ENCODE measurements at places on chromosomes 11 and 22.

DNA sequence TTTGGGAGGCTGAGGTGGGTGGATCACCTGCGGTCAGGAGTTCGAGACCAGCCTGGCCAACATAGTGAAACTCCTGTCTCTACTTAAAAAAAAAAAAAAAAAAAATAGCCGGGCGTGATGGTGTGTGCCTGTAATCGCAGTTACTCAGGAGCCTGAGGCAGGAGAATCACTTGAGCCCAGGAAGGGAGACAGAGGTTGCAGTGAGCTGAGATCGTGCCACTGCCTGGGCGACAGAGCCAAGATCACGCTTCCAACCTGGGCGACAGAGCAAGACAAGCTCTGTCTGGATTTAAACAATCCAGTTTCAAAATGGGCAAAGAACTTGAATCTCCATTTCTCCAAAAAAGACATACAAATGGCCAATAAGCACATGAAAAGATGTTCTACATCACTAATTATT lies 12.5 kb downstream of the LMO2 start:
- DNase-seq, result no peak

DNA sequence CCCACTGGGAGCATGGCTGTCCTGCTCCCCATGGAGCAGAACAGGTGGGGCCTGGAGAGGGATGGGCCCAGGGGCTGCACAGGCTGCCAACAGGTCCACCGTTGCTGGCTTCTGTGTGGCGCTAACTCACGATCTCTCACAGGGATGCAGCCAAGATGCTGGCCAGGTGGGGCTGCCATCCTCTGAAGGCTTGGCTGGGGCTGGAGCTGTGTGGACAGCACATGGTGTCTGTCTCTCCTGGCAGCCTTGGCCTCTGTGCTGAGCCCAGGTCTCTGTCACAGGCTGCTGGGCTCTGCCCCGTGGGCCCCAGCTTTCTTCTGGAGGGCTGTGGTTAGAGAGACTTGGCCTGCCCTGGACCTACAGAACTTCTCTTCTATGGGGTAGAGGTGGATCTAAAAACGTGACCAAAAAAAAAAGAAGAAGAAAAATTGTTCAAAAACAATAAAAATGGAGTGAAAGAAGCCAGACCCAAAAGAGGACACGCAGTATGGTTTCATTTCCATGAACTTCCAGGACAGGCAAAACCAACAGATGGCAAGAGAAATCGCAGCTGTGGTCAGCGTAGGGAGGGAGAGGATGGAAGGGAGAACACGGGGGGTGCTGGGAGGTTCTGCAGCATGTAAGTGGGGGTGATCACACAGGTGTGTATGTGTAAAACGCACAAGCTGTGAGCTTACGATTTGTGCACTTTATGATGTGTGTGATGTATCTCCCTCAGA lies 12.2 kb downstream of the PARVG start:
- DNase-seq, result no peak

- DNase-seq, result no peak
Observed at GRCh38 chr11:82216927-82217570, 516.6 kb downstream of the FAM181B start.

GRCh38 chr22:19886605-19887255 lies 32.1 kb upstream of the GNB1L start:
- peak; percentile 23 for DNase-seq

DNA sequence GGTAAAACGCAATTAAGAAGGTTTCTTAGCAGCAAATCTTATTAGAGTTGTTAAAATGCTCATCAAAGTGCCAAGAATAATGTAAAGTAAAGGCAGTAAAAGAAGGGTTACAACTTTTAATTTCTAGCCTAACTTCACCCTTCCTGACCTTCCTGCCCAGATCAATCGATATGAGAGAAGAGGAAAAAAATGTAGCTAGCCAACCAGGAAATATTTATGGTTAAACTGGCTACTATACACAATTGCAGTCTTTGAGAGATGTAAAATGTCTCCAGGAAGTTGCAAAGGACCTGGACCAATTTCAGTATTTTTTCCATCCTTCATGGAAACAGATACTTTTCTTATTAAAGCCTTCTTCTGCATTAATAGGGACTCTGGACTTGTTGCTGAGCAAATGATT lies 141.8 kb upstream of the CCDC90B start:
- no peak for DNase-seq

DNA sequence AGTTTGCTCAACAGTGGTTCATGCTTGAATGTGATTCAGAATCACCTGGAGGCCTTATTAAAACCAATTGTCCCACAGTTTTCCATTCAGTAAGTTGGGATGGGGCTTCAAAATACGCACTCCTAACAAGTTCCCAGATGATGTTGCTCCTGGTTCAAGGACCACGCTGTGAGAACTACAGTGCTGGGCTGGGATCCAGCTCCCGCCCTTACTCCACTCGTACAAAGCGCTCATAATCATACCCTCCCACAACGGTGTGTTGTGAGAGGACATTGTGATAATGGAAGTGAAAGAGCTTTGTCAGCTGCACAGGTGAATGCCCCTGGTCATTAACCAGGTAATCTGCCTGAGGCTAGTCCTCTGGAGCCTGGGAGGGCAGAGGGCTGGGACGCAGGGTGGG lies 1.3 kb upstream of the CD82 start:
- DNase-seq, result no peak

- DNase-seq, result no peak
Observed at GRCh38 chr22:17647991-17648390, 9.4 kb downstream of the BCL2L13 start.

DNA sequence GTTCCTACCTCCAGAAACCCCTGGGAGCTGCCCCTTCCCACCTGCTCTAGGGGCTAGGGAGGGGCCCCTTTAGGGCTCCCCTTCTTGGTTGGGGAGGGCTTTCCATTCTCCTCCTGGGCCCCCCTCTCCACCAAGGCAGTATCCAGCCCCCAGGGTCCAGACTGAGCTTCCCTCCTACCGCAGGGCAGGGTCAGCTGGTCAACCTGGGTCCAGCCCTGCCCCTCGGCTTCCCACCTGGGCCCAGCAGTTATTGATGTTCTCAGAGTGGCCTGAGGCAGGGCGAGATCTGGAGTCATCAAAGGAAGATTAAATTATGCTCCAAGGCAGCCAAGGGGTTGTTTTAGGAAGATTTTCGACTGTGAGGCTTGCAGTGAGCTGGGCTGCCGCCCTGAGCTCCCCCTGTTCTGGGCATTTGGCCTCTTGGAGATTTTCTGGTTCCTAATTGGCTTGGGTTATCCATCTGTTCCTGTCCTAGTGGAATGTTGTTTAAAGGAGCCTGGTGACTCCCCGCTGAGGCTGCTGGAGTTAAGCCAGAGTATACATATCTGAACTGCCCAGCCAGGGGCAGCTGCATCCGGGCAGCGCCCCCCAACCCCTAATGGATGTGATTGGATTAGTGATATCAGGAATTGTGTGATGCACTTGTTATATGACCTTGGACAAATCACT lies 1.8 kb upstream of the SLC22A8 start:
- no peak for DNase-seq

DNA sequence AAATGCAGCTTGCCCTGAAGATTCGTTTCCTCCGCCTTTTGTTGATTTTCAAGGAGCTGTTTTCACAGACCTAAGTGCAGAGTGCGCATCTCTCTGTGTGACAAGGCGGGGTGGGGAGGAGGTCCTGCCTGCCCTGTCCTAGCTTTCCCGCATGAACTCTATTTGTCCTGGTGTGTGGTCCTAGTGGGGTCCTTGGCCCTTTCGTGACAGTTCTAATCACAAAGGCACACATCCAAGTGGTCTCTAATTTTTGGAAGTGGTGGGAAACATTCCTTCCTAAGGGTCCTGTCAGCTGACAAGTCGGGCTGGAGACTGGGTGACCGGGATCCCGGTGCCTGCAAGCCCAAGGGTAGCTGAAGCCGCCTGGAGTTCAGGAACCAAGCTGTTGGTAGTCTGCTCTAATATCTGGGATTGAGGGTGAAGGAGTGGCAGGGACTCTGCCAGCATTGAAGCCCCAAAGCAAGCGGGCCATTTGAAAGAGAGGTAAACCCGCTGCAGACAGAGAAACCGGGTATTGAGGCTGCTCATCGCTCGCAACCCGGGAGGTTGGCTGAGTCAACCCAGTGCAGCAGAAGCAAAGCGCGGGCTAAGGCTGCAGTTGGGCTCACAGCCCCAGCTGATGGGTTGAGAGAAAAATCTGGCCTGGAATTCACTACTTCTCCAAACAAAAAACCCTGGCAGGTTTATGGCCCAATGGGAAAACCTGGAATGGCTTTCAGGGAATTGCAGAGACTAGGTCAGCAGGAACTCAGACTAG lies 28.1 kb upstream of the FBXO3 start:
- DNase-seq, result no peak

GRCh38 chr11:25658916-25659315 lies 673.0 kb upstream of the ANO3 start:
- DNase-seq, result no peak

- DNase-seq, result no peak
Observed at GRCh38 chr22:40108396-40108795, 69.3 kb upstream of the TNRC6B start.

GRCh38 chr22:31947296-31947695 lies 3.0 kb downstream of the YWHAH start:
- no peak for DNase-seq

GRCh38 chr22:45285263-45286058 lies 712 bp downstream of the UPK3A start:
- no peak for DNase-seq

Measured in stimulated activated CD8-positive, alpha-beta memory T cell treated with anti-CD3 and anti-CD28 coated beads, Interleukin-7, amount 100 ng/mL, for 4 hours (primary cell).